GM12864 (cell line): ENCODE measurements at places on chromosomes 3 and 15.

DNA sequence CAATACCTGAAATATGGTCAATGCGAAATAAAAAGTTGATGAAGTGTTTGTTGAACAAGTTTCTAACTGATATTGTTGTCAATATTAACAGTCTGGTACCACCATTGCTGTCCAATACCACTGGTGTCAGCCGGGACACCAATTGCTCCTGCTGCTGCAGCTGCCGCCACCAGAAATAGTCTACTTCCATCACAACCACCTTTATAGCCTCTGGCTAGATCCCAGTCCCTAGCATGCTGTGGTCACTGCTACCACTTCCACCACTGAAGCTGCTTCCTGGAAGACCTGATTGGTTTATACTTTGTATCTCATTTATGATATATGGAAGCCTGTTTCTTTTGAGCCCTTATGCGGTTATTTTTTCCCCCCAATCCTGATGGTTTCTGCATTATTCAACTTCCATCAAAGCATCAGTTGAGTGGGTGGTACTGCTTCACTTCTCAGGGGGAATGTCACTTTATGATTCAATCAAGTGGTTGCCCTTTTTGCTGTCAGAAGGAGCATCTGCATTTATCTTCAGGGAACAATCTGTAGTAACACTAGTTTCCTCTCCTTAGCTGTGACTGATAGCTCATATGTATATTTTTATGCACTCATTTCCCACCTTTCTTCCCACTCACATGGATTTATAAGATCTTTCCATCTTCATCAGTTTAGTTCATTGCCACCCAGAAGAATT lies 11.7 kb downstream of the LNP1 start:
- no peak for DNase-seq

DNA sequence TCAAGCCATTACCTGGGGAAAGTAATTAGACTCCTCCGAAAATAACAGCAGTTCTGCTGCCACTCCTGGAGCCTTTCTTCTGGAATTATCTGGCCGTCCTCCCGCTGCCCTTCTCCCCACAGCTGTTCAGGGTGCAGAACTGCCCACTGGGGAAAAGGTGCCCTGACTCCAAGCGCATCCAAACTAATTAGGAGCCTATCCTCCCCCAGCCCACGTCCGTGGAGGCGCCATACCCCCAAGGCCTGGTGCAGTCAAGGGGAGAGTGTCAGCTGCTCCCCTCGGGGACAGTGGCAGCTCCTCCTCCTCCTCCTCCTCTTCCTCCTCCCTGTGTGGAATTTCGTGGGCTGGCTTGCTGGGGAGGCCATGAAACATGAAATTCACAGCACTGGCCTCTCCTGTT lies 177.2 kb downstream of the XXYLT1 start:
- DNase-seq, result no peak

DNA sequence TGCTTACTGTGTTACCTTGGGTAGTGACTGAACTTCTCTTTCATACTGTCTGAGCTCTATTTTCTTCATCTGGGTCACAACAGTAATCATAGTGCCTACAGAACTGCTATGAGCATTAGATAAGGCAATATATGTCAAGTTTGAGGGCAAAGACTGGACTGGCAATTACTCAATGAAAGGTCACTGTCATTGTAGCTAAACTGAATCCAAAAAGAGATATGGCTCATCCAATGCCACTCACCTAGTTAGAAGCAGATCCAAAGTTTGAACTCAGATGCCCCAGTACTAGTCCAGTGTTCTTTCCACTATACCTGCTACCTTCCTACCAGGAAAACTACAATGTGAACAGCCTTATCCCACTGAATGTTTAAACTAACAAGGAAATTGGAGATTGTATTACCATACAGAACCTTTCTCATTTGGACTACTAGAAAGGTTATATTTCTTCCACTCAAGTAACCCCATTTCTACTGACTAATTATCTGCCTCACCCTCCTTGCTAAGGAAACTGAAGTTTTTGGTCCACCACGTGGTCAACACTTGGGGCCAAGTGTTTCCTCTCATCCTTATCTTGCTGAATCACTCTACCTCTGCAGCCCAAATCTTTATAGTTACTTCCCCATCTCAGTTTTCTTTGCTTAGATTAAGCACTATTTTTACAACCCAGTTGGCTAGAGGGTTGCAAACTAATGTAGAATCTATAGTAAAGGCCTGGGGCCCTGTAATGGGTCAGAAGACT lies 202.3 kb upstream of the LPP start:
- no peak for DNase-seq

- DNase-seq, result no peak
Observed at GRCh38 chr3:70992562-70993204, 590.8 kb downstream of the FOXP1 start.
